Upper lobe of right lung (tissue), 1 donor: ENCODE measurements at places on chromosomes 13 and 19.

DNA sequence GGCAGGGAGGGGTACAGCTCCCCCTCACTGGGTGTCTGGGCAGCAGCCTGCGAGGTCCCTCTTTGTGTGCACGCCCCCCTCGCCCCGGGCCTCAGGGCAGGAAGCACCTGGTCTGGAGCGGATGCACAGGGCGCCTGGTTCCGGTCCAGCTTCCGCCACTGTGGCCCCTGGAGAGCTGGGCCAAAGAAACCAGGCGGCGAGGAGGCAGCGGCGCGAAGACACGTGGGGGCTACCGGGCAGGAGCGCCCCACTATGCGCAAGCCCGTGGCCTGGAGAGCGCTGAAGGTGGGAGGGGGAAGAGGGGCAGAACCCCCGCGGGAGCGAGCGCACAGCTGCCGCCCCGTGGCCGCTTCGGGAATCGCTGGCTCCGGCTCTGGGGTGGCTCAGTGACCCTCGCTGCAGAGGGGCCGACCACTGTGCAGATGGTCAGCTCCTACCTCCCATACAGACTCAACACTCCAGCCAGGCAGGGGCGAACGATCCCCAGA lies 1.7 kb upstream of the LYL1 start:
- peak overlapping the region; percentile 48 for H3K4me3 ChIP-seq
- H3K27ac ChIP-seq, result peak overlapping the region; percentile 89
- peaks cover 41% of the 10 kb centered on the region for H3K4me1 ChIP-seq
- peaks cover 12% of the 10 kb centered on the region for H3K36me3 ChIP-seq
- no peaks in the 10 kb centered on the region for H3K27me3 ChIP-seq

- peaks cover 7% of the 10 kb centered on the region for H3K4me1 ChIP-seq
Observed at GRCh38 chr19:43463381-43464133, 1.9 kb downstream of the LYPD3 start.

DNA sequence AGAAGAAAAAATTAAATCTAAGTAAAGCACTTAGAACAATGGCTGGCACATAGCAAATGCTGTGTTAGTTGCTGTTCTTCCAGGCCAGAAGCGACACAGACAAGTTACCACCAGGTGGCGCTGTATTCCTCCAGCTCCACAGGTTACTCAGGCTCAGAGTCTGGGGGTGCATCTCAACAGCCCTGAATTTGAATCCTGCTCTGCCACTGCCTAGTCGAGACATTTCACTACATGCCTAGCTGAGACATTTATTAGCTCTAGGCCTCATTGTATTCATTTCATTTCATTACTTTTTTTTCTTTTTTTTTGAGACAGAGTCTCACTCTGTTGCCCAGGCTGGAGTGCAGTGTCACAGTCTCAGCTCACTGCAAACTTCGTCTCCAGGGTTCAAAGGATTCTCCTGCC lies 16.4 kb upstream of the CYP2B6 start:
- no peak overlapping the region for H3K4me3 ChIP-seq
- peaks cover 4% of the 10 kb centered on the region for H3K27me3 ChIP-seq
- H3K36me3 ChIP-seq, result no peaks in the 10 kb centered on the region
- H3K27ac ChIP-seq, result no peak overlapping the region
- no peaks in the 10 kb centered on the region for H3K4me1 ChIP-seq

DNA sequence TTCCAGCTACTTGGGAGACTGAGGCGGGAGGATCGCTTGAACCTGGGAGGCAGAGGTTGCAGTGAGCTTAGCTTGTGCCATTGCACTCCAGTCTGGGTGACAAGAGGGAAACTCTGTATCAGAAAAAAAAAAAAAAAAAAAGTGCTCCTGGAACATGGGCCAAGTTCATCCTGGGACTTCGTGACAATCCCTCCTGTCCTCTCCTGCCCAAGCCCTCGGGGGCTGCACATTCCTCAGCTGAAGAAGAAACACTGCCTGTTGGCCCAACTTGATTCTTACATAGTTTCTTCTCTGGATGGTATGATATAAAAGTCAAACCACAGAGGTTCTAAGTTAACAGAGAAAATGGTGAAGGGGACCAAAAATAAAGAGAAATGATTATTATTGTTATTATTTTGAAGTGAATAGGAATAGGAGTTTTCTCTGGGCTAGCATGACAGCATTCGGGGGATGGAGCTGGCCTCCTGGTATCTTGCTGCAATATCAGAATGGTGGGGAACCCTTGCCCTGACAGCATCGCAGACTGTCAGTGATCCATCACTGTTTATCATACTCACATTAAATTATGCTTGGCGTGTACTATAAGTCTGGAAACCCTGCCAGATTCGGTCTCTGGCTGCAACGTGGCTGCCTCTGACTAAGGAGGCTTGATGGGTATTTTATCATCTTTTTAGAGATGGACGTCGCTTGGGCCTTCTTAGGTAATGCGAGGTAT lies 113.7 kb upstream of the OXGR1 start:
- DNase-seq, result no peak
- H3K27me3 ChIP-seq, result no peaks in the 10 kb centered on the region
- no peak overlapping the region for H3K4me3 ChIP-seq

DNA sequence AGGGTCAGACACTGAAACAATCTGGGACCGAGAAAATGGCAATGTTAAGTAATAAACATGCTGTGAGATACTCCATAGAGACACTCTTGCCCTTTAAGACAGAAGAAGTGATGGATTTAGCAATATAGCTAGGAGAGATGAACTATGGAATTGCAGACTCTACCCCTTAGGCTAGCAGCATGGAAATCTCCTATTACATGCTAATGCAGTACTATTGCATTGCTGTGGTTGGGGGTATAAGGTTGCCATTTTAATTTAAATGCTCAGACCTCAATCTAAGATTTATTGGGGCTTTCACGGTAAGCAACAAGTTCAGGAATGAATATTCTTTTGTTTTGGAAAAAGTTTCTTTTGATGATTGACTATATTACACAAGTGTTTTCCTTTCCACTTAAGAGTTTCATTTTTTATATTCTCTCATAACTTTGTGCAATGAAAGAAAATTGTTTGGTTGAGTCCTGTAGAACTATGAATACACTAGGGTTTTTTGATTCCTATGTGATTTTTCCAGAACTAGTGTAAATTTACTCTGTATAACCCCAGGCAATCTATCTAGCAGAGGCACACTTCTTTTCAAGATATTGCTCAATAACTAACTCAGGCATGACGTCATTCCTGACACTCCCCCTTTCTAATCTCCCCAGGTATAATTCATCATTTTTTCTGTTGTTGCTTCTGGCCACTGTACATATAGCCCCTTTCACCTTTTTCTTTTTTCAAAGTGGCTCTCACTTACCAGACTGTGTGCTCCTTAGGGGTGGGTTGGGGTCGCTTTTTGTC lies 394.7 kb upstream of the KLF12 start:
- no peaks in the 10 kb centered on the region for H3K36me3 ChIP-seq
- H3K27me3 ChIP-seq, result no peaks in the 10 kb centered on the region
- H3K27ac ChIP-seq, result no peak overlapping the region
- DNase-seq, result no peak
- no peak overlapping the region for H3K4me3 ChIP-seq

GRCh38 chr19:18672606-18673337 lies 10.7 kb upstream of the CRTC1 start:
- DNase-seq, result no peak
- peak overlapping the region; percentile 6 for H3K27ac ChIP-seq
- H3K36me3 ChIP-seq, result peaks cover 15% of the 10 kb centered on the region
- H3K4me1 ChIP-seq, result peaks cover 8% of the 10 kb centered on the region
- no peaks in the 10 kb centered on the region for H3K27me3 ChIP-seq
- H3K4me3 ChIP-seq, result no peak overlapping the region

DNA sequence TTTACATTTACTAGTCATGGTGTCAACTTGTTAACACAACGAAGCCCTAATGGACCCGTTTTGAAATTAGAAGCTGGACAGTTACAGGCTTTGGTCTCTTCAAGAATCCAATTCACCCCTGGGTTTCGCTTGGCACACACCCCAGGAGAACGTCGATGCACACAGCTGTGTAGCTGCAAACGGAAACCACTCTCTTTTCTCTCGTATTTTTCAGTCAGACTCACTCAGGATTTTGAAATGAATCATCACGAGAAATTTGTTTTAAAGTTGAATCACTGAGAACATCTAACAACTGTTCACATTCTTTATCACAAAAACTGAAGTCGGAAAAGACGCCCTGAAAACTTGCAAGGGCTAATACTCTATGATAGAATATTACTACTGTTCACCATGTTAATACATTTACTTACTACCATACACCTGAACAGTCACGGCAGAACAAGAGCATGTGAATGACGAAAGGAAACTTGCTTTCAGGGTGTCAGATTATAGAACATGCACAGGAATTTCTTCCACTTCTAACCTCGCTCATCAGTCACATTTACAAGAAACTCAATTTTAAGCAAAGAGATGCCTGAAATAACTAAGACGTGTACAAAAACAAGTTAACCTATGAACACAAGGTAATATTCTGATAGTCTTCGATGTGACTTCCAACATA lies 4.7 kb downstream of the PNMA8A start:
- H3K4me3 ChIP-seq, result no peak overlapping the region
- H3K27ac ChIP-seq, result no peak overlapping the region
- no peaks in the 10 kb centered on the region for H3K36me3 ChIP-seq
- peak; percentile 26 for DNase-seq

DNA sequence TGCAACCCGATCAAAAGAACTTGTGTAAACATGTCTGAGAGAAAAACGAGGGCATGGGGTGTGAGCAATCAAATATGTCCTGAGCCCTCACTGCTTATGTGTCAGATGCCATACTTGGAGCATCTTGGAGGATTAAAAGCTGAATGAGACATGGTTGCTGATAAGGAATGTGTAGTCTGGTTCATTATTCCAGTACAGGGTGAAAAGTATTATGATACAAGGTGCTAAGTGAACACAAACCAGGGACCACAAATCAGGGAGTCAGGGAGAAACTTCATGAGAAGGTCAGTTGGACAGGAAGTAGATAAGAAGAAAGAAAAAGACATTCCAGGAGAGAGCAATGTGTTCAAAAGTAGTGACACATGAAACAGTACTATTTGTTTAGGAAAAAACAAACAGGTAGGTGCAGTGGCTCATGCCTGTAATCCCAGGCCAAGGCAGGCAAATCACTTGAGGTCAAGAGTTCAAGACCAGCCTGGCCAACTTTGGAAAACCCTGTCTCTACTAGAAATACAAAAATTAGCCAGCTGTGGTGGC lies 2.0 kb upstream of the RCBTB1 start:
- H3K4me3 ChIP-seq, result no peak overlapping the region
- DNase-seq, result no peak
- no peak overlapping the region for H3K27ac ChIP-seq
- no peaks in the 10 kb centered on the region for H3K27me3 ChIP-seq

- no peak overlapping the region for H3K27ac ChIP-seq
- no peak for DNase-seq
- H3K36me3 ChIP-seq, result no peaks in the 10 kb centered on the region
- H3K4me3 ChIP-seq, result no peak overlapping the region
- H3K4me1 ChIP-seq, result no peaks in the 10 kb centered on the region
- no peaks in the 10 kb centered on the region for H3K27me3 ChIP-seq
Observed at GRCh38 chr13:67184247-67184646, 45.9 kb downstream of the PCDH9 start.

DNA sequence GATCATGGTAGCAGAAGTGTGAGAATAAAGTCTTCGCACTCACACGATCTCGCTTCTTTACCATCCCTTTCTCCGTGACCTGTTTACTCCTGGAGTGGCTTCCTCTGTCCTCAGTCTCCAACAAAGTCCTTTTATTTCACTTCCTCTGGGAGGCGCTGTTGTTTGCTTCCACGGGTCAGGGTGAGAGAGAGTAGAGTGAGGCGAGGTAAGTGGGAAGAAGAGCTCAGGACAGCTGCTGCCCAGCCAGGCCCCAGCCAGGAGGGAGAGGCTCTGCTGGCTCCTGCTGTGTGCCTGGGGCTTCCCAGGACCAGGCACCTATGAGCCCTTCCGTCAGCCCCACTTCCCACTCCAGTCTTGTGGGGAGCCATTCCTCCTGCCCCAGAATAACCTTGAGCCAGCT lies 242.1 kb downstream of the FGF9 start:
- H3K4me3 ChIP-seq, result no peak overlapping the region
- no peaks in the 10 kb centered on the region for H3K36me3 ChIP-seq
- DNase-seq, result no peak
- no peaks in the 10 kb centered on the region for H3K27me3 ChIP-seq
